ENCODE measurements at places on chromosomes 16 and 17.

GRCh38 chr16:68284847-68285246 is 20.5 kb downstream of the SLC7A6 start:
- DNase-seq, result no peak

DNA sequence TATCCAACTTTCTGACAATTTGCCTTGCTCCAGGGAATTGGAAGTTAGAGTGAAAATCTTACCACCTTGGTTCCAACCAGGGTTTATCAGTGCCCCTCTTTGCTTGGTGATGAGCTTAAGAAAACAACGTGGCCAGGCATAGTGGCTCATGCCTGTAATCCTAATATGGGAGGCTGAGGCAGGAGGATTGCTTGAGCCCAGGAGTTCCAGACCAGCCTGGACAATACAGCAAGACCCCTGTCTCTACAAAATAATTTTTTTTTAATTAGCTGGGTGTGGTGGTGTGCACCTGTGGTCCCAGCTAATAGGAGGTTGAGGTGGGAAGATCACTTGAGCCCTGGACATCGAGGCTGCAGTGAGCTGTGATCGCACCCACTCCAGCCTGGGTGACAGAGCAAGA is 21.4 kb downstream of the SLC7A6 start:
- no peak for DNase-seq

DNA sequence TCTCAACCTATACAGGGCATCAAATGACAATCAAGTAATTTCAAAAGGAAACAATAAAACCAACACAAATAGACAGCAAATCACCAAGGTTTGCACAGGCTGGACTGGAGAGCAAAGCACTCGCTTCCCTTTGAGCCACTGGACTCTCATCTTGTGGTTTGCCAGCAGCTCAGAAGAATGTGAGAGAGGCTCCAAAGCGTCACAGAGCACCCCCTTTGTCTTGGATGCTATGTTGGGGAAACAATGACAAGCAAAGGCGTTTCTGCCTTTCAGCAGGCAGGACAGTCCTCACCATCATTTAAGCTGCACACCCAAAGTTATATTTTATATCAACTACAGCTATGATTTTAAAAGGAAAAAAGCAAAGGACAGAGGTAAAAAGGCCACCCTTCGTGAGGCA is 13.2 kb downstream of the SLC6A4 start:
- no peak for DNase-seq

DNA sequence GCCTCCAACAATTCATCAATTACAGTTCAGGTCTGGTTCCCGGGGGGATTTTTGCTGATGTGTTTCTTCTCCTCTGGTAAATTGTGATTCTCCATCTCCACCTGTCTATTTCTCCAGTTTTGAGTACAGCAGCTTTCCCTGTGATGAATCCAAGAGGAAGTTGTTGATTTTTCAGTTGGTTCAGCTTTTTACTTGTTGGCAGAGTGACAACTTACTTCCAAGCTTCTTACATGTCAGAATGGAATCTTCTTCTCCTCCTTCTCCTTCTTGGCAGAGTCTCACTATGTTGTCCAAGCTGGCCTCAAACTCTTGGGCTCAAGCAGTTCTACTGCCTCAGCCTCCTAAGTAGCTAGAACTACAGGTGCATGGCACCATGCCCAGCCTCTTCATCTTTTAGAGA is 33.4 kb upstream of the TMEM92 start:
- no peak for DNase-seq

GRCh38 chr17:11935734-11936406 is 61.4 kb downstream of the ZNF18 start:
- DNase-seq, result no peak

DNA sequence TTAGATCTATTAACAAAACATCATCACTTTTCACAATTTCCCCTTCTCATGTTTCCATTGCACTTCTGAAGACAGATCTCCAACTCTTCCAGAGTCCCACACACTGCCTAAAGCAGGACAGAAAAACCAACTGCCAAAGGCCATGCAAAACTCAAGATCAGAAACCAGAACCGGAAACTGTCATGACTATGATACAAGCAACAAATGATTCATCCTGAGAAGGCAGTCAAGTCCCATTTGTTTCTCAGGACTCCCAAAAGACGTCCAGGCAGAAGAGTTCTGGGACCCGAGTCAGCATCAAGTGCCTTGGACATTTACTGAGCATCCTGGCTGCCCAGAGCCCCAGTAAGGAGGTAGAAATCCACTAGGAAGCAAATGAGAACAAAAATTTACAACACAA is 38.8 kb downstream of the ERN1 start:
- peak; percentile 15 for DNase-seq

DNA sequence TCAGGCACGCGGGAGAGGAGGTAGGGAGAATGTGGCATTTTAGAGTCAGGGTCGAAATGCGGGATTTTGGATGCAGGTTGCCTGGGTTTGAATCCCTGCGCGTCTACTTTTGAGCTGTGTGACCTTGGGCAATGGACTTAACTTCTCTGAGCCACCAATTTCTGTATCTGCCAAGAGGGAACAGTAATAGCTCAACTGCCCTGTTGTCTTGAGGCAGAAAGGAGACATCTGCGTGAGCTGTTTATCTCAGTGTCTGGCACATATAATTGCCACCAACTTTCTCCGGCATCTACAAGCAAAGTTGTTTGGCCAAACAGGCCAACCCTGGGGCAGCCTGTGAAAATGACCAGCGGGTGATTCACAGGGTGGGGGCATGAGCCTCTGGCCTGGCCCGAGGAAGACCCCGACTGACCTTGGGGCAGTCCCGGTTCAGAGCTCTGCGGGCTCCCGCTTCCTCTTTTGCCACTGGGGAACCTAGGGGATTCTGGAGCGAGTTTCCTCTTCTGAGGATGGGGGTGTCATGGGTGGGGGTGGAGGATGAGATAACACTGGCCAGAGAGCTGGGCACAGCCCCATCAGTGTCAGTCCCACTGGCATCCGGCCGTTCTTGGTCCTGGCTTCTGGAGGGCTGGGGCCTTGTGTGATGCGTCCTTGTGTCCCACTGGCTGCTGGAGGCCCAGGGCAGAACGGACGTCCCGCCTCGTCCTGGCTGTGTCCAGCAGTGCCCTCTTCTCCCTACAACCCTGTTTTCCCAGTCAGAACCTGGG is 1.3 kb downstream of the SNN start:
- no peak for DNase-seq

DNA sequence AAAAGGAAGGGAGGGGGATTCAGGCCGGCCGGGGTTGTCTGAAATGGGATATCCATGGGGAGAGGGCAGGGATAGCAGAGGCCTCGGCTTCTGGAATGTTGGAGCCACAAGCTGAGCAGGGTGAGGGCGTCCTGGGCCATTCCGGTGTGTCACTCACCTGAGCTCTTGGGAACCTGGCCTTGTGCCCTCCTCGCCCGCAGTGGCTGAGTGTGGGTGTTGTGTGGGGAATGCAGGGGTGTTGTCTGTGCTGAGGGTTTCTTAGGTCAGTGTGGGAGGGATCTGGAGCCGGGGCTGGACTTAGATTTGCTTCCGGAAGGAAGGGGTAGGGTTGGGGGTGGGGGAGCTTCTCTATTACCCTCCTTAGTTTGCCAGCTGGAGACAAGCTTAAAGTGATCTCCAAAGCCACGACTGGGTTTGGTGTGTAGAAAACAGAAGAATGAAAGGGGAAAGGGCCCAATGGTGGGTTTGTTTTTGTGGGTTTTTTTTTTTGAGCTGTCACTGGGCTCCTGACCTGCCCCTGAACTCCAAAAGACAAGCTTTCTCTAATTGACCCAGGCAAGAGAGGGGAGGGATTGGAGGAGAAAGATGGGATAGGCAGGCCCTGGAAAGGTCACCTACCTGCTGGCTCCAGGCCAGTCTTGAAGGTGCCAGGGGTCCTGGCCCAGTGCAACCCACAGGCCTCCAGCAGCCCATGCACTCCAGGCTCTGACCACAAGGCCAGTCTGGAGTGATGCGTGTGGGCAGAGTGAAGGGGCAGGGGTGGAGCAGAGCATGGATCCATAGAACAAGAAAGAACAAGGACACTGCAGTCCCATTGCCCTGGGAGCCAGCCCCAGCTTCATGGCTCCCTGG is at the start of gene SULT1A2:
Gene SULT1A2, minus strand, starts transcription at position 211 of the 852 bp plus-strand sequence. CDS start 1,120 bp downstream, outside the sequence.
- no peak for DNase-seq

- DNase-seq, result no peak
These were observed 233.4 kb downstream of the FTO start for GRCh38 chr16:53937161-53937880.

- DNase-seq, result no peak
These were observed 17.5 kb upstream of the DLX4 start for GRCh38 chr17:49951362-49952082.

GRCh38 chr17:45223539-45224528 is 2.1 kb downstream of the FMNL1 start:
- DNase-seq, result peak; percentile 58

- DNase-seq, result no peak
These were observed 3.5 kb downstream of the GSG1L start for GRCh38 chr16:28059841-28060575.

DNA sequence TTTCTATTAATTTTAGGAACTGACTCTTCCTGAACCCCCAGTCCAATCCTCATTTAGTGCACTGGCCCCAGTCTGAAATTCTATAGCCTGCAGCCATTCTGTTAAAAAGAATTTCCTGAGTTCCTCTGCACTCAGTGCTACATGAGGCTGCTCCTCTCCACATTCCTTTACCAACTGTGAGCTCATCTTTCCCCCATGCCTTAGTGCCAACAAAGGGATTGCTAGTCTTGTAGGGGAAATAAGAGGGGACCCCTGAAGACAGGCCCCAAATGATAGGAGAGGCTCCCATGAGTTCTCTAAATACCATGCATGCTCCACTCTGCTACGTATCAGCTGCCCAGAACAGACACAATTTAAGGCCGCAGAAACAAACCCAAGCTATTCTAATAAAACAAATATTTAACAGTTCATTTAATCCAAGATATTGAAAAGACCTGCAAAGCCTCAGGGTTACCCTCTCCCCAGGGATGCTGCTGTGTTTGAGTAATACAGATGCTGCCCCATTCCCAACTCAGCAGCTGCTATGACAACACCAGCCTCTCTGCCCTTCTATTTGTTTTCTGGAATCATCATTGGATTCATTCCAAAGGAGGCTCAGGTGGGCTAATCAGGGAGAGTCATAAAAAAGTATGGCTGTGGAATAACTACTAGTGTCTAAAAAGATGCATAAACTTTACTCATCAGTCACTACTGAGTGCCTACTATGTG is 228.5 kb downstream of the TOX3 start:
- no peak for DNase-seq

- DNase-seq, result no peak
These were observed 38.7 kb downstream of the PKD1 start for GRCh38 chr16:2096853-2097595.

DNA sequence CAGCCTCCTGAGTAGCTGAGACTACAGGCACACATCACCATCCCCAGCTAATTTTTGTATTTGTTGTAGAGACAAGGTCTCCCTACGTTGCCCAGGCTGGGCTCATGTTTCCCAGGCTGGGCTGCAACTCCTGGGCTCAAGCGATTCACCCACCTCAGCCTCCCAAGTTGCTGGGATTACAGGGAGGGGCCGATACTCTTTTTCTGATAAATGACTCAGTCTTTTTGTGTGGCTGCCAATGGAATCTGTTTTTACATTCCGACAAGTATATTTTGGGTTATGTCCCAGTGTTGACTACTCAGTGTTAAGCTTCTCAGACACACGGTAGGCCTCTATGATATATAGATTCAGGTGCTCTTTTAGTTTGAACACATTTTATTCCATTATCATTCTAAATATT is 58.1 kb downstream of the SLFN11 start:
- DNase-seq, result no peak

DNA sequence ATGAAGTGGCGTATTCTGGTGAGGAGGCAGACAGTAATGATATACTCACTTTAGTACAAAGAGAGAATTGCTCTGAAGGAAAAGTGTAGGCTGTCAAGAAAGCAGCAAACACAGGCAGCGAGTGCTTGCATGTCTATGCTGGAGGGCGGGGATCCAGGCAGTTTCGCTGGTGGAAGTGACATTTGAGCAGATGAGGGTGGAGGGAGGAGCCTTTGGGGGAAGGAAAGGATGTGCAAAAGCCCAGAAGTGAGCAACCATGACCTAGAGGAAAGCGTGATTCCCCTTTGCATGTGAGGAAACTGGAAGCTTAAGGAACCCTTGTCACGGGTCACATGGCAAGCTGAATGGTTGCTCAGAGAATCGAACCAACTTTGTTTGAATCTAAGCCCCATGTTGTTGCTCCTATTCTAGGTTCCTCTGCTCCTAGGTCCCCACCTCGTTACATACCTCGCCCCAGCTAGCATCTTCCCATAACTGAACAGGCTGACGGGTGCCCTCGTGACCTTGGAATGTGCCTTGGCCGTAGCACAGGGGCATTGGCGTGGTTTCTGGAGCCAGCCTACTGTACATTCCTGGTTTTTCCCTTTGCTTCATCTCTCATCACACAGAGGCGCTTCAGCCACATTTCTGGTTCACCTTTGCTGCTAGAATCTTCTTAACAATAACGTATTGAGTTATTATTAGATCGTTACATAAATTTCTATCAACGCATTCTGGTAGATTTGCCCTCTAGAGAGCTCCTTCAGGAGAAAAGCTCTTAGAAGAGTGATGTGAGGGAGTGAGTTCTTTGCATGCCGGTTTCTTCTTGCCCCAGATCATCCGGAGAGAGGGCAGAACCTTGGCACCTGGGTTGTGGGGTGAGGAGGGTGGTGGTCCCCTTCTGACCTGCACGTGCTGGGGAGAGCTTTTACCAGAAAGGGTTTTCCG is 191.8 kb downstream of the SNX29 start:
- no peak for DNase-seq

DNA sequence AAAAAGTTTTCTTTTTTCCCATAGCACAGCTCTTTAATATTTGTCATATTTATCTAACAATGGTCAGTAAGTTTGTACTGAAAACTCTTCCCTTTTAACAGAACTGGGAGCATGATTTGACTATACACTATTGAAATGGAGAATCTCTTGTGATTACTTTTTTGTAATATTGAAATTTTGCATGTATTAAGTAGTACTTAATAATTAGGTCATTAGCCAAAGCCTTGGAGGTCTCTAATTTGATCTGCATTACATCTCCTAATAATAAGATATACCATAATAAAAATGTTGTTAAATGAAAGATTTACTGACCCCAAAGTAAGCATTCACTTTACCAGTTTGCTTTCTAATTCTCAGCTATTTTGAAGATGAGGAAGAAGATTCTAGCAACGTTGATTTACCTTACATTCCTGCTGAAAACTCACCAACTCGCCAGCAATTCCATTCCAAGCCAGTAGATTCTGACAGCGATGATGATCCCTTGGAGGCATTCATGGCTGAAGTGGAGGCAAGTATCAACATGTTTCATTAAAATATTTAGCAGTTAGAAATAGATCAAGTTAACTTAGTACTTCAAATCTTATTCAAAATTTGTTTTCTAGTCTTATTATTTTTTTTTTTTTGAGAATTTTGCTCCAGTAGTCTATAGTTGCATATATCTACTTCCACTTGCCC is 18.2 kb downstream of the DDX42 start:
- DNase-seq, result no peak

GRCh38 chr17:50363217-50364060 is 9.5 kb downstream of the MRPL27 start:
- DNase-seq, result no peak

DNA sequence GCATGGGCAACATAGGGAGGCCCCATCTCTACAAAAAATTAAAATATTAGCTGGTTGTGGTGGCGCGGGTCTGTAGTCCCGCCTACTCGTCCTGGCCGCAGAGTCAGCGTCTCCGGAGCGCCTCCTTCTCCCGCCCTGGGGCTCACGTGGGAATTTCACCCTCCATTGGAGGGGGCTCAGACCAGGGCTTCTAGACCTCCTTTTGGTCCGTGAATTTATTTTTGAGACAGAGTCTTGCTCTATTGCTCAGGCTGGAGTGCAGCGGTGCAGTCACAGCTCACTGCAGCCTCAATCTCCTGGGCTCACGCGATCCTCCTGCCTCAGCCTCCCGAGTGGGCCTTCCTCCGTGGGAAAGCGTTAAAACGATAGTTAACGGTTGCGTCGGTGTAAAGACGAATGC is 394 bp upstream of the NME4 start:
- no peak for DNase-seq

- no peak for DNase-seq
These were observed 91.1 kb downstream of the NLK start for GRCh38 chr17:28133562-28133970.
